CD4-positive, alpha-beta memory T cell (primary cell): ENCODE measurements at places on chromosomes 3 and 15.
A peak's percentile ranks its signal among the peaks of the same experiment; 100 is the strongest.

GRCh38 chr3:169133178-169134161 lies 530.0 kb downstream of the MECOM start:
- H3K27me3 ChIP-seq = no peaks in the 10 kb centered on the region
- no peak for DNase-seq
- H3K4me3 ChIP-seq = no peak overlapping the region
- no peaks in the 10 kb centered on the region for H3K36me3 ChIP-seq

DNA sequence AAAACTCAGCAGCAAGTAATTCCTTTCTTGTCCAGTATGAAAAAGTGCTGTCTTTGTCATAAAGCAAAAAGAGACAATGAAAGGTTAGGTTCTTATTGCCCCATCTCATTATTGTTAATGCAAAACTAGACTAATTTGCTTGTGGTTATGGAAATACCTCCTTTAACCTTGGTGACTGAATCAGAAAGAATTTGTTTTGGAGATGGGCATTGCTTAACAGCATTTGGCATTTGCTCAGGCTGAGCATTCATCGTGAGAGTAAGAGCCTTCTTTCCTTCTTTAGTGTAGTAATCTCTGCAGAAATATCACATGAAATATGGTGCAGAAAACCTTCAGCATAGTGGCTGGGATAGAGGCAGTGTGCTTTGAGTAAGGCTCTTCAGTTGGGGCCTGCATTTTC lies 103.1 kb downstream of the CNTN6 start:
- H3K4me1 ChIP-seq = no peaks in the 10 kb centered on the region
- H3K27ac ChIP-seq = no peak overlapping the region
- H3K27me3 ChIP-seq = no peaks in the 10 kb centered on the region
- no peak for DNase-seq
- no peaks in the 10 kb centered on the region for H3K36me3 ChIP-seq

- no peaks in the 10 kb centered on the region for H3K36me3 ChIP-seq
- H3K4me1 ChIP-seq = peaks cover 38% of the 10 kb centered on the region
These were observed 31.9 kb downstream of the SLMAP start for GRCh38 chr3:57787867-57788623.

- H3K4me1 ChIP-seq = peaks cover 17% of the 10 kb centered on the region
- H3K36me3 ChIP-seq = no peaks in the 10 kb centered on the region
- no peak overlapping the region for H3K4me3 ChIP-seq
- no peak overlapping the region for H3K27ac ChIP-seq
- H3K27me3 ChIP-seq = peaks cover 34% of the 10 kb centered on the region
- no peak for DNase-seq
These were observed 516.7 kb downstream of the MECOM start for GRCh38 chr3:169146866-169147237.

DNA sequence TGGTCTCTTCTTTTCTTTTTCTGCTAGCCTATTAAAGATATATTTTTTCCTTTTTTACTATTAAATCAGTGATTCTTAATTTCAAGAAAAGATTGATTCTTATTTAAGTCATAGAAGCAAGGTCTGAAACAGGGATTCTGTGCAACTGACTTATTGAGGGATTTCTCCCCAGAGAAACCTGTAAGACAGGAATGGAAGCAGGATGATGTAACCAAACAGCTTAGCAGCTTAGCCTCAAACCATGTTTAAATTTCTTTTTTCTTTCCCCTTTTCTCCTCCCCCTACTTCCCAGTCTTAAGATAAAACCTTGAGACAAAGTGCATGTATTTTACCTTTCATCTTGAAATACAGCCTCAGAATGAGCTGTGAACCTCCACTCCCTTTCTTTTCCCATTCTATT lies 322.8 kb downstream of the NEK10 start:
- no peaks in the 10 kb centered on the region for H3K4me1 ChIP-seq
- no peak for DNase-seq
- no peaks in the 10 kb centered on the region for H3K27me3 ChIP-seq
- no peaks in the 10 kb centered on the region for H3K36me3 ChIP-seq
- no peak overlapping the region for H3K27ac ChIP-seq

GRCh38 chr15:73362900-73363299 lies 5.9 kb downstream of the HCN4 start:
- peaks cover 14% of the 10 kb centered on the region for H3K27me3 ChIP-seq
- H3K4me3 ChIP-seq = no peak overlapping the region
- H3K36me3 ChIP-seq = no peaks in the 10 kb centered on the region
- no peak for DNase-seq
- no peak overlapping the region for H3K27ac ChIP-seq

- no peak overlapping the region for H3K4me3 ChIP-seq
- no peak overlapping the region for H3K27ac ChIP-seq
- H3K36me3 ChIP-seq = no peaks in the 10 kb centered on the region
- H3K27me3 ChIP-seq = no peaks in the 10 kb centered on the region
These were observed 83.6 kb downstream of the HMG20A start for GRCh38 chr15:77504306-77504705.

GRCh38 chr3:148202386-148202785 lies 495.3 kb upstream of the AGTR1 start:
- no peaks in the 10 kb centered on the region for H3K4me1 ChIP-seq
- H3K4me3 ChIP-seq = no peak overlapping the region
- no peak overlapping the region for H3K27ac ChIP-seq
- DNase-seq = no peak
- H3K27me3 ChIP-seq = no peaks in the 10 kb centered on the region

DNA sequence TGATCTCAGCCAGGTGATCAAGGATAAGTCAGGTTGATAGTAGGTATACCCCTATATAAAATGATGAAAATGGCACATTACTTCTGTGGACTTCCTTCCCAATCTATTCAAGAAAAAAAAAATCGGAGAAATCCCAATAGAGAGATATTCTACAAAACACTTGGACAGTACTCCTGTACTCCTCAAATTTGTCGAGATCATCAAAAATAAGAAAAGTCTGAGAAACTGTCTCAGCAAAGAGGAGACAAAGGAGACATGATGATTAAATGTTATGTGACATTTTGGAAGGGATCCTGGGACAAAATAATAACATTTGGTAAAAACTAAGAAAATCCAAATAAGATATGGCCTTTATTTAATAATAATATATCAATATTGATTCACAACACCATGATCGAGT lies 94.6 kb downstream of the DCLK3 start:
- DNase-seq = no peak
- no peak overlapping the region for H3K27ac ChIP-seq
- no peaks in the 10 kb centered on the region for H3K4me1 ChIP-seq
- no peak overlapping the region for H3K4me3 ChIP-seq

DNA sequence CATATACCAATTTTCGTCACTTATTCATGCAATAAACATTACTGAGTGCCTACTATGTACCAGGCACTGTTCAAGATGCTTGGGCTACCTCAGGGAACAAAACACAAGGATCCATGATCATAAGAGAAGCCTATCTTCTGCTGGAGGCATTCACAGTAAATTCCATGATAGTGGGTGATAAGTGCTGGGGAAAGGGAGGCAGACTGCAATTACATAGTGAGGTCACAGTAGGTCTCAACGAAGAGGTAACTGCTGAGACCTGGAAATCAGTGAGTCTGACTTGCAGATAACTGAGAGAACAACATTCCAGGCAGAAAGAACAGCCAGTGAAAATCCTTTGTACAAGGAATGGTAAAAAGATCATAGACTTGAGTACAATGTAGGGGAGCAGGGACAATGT lies 33.6 kb downstream of the RAF1 start:
- peaks cover 74% of the 10 kb centered on the region for H3K4me1 ChIP-seq
- no peak overlapping the region for H3K4me3 ChIP-seq
- DNase-seq = no peak
- H3K27ac ChIP-seq = no peak overlapping the region
- H3K27me3 ChIP-seq = no peaks in the 10 kb centered on the region

GRCh38 chr3:46692566-46692990 lies 901 bp downstream of the ALS2CL start:
- H3K4me3 ChIP-seq = peak overlapping the region; percentile 67
- DNase-seq = no peak
- H3K36me3 ChIP-seq = no peaks in the 10 kb centered on the region
- no peaks in the 10 kb centered on the region for H3K27me3 ChIP-seq
- peaks cover 69% of the 10 kb centered on the region for H3K4me1 ChIP-seq
- peak overlapping the region; percentile 63 for H3K27ac ChIP-seq

- H3K4me1 ChIP-seq = peaks cover 11% of the 10 kb centered on the region
- H3K4me3 ChIP-seq = no peak overlapping the region
- no peaks in the 10 kb centered on the region for H3K27me3 ChIP-seq
- DNase-seq = no peak
- no peaks in the 10 kb centered on the region for H3K36me3 ChIP-seq
These were observed 136.5 kb upstream of the TBL1XR1 start for GRCh38 chr3:177333533-177334520.

DNA sequence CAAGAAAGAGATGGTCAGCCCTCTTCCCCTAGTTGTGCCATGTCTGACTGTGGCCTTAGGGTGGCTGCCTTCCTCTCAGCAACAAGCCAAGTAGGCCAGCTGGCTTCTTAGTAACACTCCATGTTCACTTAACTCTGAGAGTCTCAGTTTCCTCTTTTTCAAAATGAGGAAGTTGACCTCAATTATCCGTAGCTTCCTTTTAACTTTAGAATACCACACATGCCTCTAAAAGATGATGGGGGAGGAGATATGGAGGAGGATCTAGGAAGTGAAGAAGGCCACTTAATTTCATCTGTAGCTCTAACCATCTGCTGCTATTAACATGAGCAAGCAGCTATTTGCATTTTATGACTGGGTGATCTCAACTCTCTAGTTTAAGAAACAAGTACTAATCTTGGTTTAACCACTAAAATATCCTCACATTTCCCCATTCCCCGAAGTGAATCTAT lies 32.9 kb downstream of the CD200R1L start:
- no peak overlapping the region for H3K27ac ChIP-seq
- no peak overlapping the region for H3K4me3 ChIP-seq
- no peaks in the 10 kb centered on the region for H3K27me3 ChIP-seq
- no peak for DNase-seq
- H3K4me1 ChIP-seq = peaks cover 29% of the 10 kb centered on the region

GRCh38 chr3:124883766-124884473 lies 3.2 kb downstream of the ITGB5 start:
- no peak overlapping the region for H3K4me3 ChIP-seq
- H3K27ac ChIP-seq = no peak overlapping the region
- no peaks in the 10 kb centered on the region for H3K36me3 ChIP-seq
- H3K27me3 ChIP-seq = peaks cover 20% of the 10 kb centered on the region
- H3K4me1 ChIP-seq = peaks cover 5% of the 10 kb centered on the region
- DNase-seq = no peak

DNA sequence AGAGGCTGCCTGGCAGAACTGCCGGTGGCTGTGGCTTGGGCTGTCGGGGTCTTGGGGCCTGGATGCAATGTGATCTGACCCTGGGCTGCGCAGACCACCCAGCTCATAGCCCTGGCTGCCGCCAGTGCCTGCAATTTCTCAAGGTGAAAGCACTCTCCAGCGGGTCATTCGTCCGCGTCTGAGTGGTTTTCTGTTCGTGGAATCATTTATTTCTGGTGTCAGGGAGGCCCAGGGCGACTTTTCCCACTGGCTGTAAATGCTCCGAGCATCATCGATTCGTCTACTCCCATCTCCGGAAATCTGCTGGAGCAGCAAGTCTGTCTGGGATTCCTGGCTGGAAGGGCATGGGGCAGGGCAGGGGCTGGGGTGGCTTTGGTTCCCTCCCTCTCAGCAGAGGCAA lies 40.6 kb upstream of the ADPGK start:
- no peak overlapping the region for H3K4me3 ChIP-seq
- H3K27me3 ChIP-seq = no peaks in the 10 kb centered on the region
- H3K36me3 ChIP-seq = no peaks in the 10 kb centered on the region
- no peak overlapping the region for H3K27ac ChIP-seq

DNA sequence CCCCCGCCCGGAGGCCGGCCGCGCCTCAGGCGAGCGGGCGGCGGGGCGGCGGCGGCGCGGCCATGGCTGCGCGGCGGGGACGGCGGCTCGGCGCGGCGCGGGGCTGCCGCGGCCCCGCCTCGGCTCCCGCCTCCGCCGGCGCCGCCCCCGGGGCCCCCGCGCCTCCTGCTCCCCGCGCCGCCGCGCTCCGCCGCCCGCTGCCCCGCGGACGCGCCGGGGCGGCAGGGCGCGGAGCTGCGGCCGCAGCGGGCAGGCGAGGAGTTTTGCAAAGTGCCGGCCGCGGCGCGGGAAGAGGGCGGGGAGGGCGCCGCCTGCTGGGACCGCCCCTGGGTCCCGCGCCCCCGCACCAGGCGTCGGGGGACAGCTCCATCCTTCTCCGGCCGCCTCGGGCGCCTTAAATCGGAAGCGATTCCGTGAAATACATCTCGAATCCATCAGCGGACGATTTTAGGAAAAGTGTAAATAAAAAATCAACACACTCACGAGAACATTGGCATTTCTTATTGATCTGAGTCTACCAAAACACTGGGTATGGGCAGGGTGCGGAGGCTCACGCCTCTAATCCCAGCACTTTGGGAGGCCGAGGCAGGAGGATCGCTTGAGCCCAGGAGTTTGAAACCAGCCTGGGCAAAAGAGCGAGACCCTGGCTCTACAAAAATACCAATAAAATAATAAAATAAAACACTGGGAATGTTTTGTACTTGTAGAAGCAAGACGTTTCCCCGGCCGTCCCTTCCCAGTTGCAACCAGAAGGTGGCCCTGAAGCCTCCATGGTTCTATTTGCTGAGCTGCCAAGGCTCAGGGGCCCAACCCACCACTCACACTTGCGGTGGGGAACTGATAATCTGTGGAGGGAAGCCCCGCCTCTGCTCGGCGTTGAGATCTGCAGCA lies 136.9 kb downstream of the NUP210 start:
- DNase-seq = no peak
- H3K27me3 ChIP-seq = peaks cover 35% of the 10 kb centered on the region
- H3K36me3 ChIP-seq = no peaks in the 10 kb centered on the region
- H3K4me1 ChIP-seq = peaks cover 6% of the 10 kb centered on the region

DNA sequence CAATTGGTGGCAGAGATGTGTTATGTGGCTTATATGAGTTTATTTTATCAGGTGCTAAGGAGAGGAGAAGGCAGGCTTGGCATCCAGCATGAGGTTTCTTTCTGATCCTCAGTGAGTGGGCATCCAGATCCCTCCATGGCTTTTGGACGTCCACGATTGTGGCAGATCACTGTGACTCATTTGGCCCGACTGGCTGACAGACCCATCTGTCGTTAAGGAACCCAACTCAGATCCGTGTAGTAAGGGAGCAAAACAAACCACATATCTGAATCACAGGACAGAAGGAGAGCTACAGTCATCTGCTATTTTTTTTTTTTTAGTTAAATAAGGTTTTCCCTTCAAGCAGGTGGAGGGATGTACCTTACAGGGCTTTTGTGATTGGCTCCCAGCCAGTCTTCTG lies 197.0 kb upstream of the KCNH8 start:
- no peak for DNase-seq
- no peak overlapping the region for H3K4me3 ChIP-seq
- no peak overlapping the region for H3K27ac ChIP-seq

DNA sequence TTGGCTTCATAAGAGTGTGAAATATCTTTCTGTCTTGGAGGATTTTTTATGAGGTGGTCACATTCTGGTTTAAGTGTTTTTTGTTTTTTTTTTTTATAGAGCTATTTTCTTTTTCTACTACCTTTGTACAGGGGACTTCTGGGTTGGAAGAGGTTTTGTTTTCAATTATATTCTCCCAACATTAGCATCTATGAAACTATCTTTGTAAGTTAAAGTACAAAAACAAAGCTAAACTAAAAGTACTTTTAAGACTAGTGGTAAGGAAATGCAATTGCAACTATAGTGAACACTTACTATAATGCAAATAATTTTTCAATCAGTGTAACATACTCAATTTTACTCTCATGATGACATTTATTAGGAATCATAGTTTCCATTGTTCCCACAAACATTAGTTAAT lies 688.2 kb downstream of the SI start:
- no peak overlapping the region for H3K27ac ChIP-seq
- DNase-seq = no peak
- H3K36me3 ChIP-seq = no peaks in the 10 kb centered on the region
- H3K4me3 ChIP-seq = no peak overlapping the region
